ENCODE measurements at places on chromosomes 5 and 9.

- DNase-seq: no peak
These were observed 251.0 kb downstream of the LRRC70 start for GRCh38 chr5:62829604-62829986.

DNA sequence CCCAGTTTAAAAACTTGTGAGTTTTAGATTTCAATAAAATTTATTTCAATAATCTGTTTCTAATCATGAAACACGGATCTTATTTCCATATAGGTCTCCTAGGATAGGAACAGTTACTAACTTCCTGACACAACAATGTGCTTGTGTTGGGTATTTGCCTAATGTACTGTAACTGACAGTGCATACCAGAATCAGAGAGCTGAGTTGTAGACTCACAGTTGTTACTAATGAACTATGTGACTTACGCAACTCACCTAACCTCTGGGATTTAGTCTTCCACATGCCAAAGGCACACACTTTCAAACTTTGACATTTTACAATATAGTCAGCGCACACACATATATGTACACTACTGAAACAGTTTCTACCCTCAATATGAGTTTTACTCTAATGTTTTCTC is 77.7 kb downstream of the HOMER1 start:
- DNase-seq: no peak

DNA sequence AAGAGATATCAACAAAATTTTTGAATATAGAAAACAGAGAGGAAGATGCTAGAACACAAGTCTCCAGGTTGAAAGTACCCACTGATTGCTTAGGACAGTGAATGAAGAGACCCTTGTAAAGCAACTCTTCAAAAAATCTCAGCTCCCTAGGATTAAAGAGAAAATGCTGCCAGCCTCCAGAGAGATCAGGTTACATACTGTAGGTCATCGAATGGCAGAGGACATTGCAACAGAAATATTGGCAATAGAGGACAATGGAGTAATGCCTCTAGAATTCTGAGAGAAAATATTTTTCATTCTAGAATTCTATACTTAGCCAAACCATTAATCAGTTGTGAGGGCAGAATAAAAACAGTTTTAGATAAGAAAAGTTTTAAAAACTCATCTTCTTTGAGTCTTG is 43.1 kb upstream of the ELL2 start:
- no peak for DNase-seq

- DNase-seq: no peak
These were observed 142.0 kb upstream of the SLC28A3 start for GRCh38 chr9:84482607-84483006.

DNA sequence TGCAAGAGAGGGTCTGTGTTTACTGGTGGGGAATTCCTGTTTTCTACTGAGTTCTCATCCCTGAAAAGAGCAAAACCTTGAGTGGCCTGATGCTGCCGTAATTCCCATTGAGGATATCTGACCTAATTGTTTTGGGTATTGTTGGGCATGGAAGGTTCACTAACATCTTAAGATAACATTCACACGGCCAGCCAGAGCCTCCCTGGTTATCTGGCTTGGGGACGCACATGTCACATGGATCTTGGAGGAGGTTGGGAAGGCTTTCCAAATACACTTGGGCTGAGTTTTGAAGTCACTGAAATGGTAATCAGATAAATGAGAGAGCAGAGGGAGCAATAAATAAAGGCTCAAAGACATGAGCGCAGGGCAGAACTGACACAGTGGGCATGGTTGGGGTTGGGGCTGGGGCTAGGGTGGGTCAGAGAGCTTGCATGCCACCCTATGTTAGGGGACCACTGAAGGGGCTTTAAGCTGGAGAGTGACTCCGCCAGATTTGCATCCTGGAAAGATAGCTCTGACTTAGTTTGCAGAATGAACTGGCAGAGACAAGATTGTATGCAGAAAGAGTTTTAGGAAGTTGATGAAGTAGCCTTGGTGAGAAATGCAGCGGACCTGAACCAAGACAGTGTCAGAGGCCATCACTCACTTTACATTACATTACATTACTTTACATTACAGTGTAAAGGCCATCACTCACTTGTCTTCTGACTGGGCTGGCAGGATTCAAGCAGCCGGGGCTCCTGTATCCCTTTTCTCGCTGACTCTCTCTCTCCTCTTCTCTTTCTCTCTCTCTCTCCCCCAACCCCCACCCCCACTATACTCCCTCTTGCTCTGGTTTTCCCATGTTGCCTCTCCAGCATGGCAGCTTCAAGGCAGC is 24.2 kb downstream of the SLC1A1 start:
- DNase-seq: no peak

DNA sequence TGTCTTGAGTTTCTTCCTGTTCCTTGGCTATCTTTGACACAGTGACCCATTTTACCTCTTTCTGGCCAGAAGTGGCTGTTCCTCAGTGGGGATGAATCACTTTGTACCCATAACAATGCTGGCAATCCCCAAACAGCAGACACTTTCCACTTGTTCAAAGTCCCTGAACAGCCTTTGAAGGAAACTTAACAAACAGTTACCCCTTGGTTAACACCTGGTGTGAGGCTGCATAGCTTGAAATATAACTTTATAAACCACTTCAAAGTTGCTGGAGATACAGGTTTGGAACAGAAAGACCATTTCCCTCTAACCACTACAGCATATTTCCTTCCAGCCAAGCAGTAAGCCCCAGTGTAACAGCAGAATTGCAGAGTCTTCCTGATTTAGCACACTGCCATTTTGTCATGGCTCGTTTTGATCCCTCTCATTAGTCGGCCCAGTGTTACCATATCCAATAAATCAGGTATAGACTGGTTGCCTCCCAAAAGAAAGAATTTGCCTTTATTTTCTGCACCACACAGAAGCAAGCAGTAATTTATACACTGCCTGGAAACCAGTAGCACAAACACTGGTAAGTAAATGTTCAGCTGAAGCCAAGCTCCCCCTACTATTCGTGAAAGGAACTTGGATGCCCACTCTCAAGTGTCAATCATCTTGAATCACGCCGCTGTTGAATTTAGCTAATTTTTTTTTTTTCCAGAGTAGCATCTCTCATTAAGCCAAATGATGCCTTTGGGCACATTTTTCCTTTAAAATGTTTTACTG is 225.9 kb downstream of the PIK3R1 start:
- no peak for DNase-seq

- DNase-seq: peak; percentile 23
These were observed 674 bp downstream of the TMEM38B start for GRCh38 chr9:105694848-105695581.

- no peak for DNase-seq
These were observed 125.8 kb downstream of the ARRDC3 start for GRCh38 chr5:91257301-91257700.

DNA sequence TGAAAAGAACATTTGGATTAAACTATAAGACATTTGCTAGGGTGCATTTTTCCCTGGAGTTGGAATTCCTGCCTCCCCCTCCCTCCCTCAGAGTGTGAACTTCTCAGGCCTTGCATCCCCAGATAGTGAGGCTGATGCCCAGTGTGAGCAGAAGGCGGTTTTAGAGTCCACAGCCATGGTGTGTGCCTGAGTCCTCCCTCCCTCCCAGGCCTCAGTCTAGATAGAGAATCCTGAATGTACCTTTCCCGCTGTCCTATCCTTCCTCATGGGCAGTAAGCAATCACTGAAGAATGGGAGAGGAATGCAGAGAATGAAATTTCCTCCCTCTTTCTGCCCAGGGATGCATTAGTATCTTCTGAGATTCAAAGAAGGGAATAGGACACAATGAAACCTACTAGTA is 108.5 kb downstream of the RASGRF2 start:
- DNase-seq: no peak

- DNase-seq: no peak
These were observed 4.5 kb upstream of the PCA3 start for GRCh38 chr9:76759732-76760131.

DNA sequence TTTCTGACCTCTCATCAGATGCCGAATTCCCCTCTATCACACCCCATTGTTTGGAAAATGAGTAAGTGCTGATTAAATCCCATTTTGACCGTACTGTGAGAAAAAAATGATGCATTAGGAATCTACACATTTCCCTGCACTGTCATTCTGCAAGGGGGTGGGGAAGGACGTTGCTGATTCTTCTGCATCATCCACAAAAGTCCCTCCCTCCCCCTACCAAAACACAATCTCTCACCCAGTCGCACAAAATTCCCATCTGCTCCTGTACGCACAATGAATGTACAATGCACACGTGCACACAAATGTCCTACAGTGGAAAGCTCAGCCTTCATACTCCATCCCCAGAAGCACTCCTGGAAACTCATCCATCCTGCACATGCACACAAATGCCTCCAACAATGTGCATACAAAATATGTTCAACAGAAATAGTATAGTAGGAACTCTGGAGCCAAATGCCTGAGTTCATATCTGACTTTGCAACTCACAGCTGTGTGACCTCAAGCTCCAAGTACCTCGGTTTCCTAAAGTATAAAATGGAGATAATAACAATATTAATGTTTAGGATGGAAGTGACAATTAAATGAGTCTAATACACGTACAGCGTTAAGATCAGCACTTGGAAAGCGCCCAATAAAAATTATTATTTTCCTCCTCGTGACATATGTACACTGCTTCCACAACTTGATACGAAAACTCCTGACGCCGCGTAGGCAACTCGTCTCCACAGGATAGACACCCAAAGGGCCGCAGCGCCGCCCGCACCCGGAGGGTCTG is 809 bp downstream of the TNIP1 start:
- peak; percentile 39 for DNase-seq

GRCh38 chr9:28653216-28653615 is 1079.9 kb upstream of the C9orf72 start:
- no peak for DNase-seq

- DNase-seq: no peak
These were observed 211.4 kb downstream of the KIAA0825 start for GRCh38 chr5:94407023-94407422.

DNA sequence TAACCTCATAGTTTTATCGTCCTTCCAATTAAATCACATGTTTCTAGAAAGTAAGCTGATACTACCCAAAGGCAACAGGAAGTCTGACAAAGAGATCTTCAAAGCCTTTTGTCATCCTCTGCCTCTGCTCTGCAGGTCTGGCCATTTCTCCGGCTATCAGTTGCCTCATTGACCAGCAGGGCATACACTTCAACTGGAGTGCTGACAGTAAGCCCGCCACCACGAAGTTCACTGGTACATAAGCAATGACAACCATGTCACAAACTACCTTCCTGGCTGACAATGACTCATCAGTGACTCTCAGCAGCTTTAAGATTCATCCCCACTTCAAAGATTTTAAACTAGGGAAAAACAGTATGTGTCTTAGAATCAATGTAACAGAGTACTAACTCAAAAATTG is 20.6 kb downstream of the SPTLC1 start:
- no peak for DNase-seq

DNA sequence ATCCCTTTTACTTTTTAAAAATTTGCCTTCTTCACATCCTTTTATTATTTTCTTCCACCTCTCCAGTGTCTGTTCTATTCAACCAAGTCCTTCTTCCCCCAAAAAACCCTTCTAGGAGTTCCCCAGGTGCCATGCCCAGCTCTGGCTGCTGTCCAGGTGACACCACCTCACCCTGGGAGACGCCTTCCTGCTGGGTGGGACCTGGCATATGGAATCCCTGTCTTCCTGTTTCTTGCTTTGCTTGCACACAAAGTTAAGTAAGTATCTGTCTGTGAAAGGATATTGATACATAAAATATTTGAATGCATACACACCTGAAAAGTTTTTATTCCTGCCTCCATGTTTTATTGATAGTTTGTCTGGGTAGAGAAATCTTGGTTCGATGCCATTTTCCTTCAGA is 23.1 kb upstream of the MED10 start:
- DNase-seq: no peak

GRCh38 chr5:140011297-140011802 is 31.7 kb downstream of the NRG2 start:
- no peak for DNase-seq

DNA sequence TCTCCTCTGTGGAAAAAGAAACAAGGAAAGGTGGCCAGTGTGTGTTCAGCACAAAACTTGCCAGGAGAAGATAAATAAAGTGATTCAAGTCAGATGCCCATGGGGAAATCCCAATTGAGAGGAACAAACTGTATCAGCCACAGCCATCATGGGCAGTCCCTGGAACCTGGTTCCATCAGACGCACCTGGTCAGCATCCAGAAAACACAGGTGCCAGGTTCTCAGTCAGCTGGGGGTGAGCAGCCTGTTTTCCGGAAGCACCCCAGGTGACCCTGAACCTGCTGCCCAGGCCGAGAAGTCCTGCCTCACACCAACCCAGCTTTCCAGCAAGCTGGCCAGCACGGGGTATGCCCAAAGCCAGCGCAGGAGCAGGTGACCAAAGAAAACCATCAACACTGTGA is 30.5 kb downstream of the PTCH1 start:
- DNase-seq: no peak

GRCh38 chr5:124654418-124654817 is 92.0 kb downstream of the ZNF608 start:
- no peak for DNase-seq

DNA sequence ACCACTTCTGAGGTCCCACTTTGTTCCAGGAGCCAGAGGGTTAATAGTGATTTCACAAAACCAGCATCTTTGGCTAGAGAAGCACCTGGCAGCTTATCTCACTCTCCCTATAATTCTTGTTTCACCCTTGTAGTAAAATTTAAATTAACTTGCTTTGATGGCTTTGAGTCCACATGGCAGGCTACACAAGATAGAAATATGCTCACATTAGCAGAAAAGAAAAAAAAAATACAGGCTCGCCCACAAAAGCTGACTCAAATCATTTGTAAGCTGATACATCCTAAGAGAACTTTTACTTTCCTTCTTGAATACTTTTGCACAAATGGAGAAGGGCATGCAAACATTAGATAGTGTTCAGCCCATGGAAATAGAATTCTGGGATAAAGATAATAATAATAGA is 36.2 kb downstream of the TNFSF15 start:
- no peak for DNase-seq

DNA sequence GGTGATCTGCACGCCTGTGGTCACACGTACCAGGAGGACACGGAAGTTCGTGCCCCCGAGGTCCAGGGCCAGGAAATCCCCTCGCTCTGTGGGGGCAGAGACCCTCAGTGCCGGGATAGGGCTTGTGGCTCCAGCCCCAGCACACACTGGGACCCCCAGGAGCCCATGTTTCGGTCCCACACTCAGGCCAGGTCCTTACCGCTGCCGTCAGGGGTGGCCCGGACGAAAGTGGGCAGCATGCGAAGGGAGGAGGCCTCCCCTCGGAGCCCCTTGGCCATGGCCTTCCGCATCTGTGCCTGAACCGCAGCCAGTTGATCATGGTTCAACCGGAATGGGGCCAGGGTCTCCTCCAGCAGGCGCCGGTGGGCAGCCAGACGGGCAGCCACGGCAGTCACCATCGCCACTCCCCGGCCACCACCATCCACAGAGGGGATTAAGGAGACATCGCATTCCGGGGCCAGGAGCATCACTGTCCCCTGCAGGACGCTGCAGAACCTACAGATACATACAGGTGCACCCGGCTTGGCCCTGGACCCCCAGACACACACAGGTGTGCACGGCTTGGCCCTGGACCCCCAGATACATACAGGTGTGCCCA is 11.8 kb downstream of the HK3 start:
- no peak for DNase-seq

- no peak for DNase-seq
These were observed 7.6 kb downstream of the SLC36A3 start for GRCh38 chr5:151295791-151296477.

- DNase-seq: no peak
These were observed 12.6 kb downstream of the RAPGEF1 start for GRCh38 chr9:131727184-131727759.

Data from activated CD4-positive, alpha-beta T cell treated with anti-CD3 and anti-CD28 coated beads for 24 hours (primary cell).